Thymus (tissue), 14 donors: ENCODE measurements at places on chromosomes 4 and X. TPM values are rescaled to one million over a fixed set of nuclear protein-coding genes. Genes with fewer than 3 reads are reported as not detected.

Gene C4orf54
- 1.4 TPM for total RNA-seq

DNA sequence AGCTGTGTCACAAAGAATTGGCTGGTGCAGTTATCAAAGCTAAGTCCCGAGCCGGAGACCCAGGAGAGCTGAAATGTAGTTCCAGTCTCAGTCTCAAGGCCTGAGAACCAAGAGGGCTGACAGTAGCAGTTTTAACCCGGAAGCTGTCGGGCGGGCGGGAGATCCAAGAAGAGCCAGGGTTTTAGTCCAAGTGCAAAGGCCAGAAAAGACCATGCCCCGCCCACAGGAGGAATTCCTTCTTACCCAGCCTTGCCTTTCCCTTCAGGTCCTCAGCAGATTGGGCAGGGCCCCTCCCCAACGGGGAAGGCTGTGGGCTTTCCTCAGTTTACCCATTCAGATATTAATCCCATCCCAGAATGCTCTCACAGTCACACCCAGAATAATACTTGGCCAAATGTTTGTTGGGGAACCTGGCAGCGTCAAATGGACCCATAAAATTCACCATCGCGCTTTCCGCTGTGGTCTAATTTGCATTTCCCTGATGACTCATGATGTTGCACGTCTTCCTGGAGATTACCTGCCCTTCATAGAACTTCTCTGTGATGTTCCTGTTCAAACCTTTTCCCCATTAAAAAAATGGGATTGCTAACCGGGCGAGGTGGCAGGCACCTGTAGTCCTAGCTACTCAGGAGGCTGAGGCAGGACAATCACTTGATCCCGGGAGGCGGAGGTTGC is 16.2 kb downstream of the MAEA start:
- H3K36me3 ChIP-seq = peaks cover 20% of the 10 kb centered on the region
- H3K4me3 ChIP-seq = no peak overlapping the region
- H3K27ac ChIP-seq = no peak overlapping the region
- H3K27me3 ChIP-seq = no peaks in the 10 kb centered on the region
- H3K4me1 ChIP-seq = peaks cover 33% of the 10 kb centered on the region

Gene ZNF711
- total RNA-seq = 21.1 TPM

Gene SPATA4
- not detected for total RNA-seq

GRCh38 chr4:131613824-131614216 is 1535.3 kb upstream of the PCDH10 start:
- no peak overlapping the region for H3K4me3 ChIP-seq
- H3K27me3 ChIP-seq = no peaks in the 10 kb centered on the region
- no peaks in the 10 kb centered on the region for H3K36me3 ChIP-seq
- no peak overlapping the region for H3K27ac ChIP-seq
- no peaks in the 10 kb centered on the region for H3K4me1 ChIP-seq

- H3K4me3 ChIP-seq = no peak overlapping the region
- H3K4me1 ChIP-seq = no peaks in the 10 kb centered on the region
- DNase-seq = no peak
- no peaks in the 10 kb centered on the region for H3K27me3 ChIP-seq
- no peak overlapping the region for H3K27ac ChIP-seq
Measured at GRCh38 chrX:23383411-23383810, 48.8 kb downstream of the PTCHD1 start.

Gene HS6ST2
- total RNA-seq = 1.3 TPM

DNA sequence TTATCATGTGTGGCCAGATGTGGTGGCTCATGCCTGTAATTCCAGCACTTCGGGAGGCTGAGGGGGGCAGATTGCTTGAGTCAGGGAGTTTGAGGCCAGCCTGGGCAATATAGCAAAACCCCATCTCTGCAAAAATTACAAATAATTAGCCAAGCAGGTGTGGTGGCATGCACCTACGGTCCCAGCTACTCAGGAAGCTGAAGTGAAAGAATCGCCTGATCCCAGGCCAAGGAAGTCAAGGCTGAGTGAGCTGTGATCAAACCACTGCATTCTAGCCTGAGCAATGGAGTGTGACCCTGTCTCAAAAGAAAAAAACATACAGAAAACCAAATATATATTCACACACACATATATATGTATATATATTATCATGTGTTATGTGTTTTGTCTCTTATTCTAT is 15.0 kb downstream of the APELA start:
- H3K27me3 ChIP-seq = no peaks in the 10 kb centered on the region

DNA sequence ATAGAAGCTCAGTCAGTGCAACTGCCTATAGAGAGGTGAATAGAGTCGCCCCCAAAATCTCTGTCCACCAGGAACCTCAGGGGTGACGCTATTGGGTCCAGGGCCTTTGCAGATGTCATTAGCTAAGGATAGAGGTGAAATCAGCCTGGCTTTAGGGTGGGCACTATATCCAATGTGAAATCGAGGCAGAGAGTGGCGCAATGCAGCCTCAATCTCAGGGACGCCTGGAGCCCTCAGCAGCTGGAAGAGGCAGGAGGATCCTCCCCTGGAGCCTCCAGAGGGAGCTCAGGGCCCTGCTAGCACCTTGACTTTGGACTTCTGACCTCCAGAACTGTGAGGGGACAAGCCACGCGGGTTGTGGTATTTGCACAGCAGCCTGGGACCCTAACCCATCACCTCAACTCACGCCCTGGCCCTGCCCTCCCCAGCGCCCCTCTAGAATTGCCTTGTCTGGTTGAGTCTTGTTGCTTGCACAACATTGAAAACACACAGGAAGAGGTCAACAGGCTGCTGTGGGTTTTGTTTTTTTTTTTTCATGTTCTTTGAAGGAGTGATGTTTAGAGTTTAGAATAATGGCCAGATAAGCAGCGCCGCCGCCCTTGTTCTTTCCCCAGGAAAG is 89.4 kb upstream of the PSAPL1 start:
- no peaks in the 10 kb centered on the region for H3K4me1 ChIP-seq
- H3K27ac ChIP-seq = no peak overlapping the region
- H3K27me3 ChIP-seq = peaks cover 17% of the 10 kb centered on the region
- DNase-seq = no peak
- no peak overlapping the region for H3K4me3 ChIP-seq
- no peaks in the 10 kb centered on the region for H3K36me3 ChIP-seq

- peaks cover 12% of the 10 kb centered on the region for H3K4me1 ChIP-seq
- no peak for DNase-seq
- H3K27me3 ChIP-seq = peaks cover 18% of the 10 kb centered on the region
- no peaks in the 10 kb centered on the region for H3K36me3 ChIP-seq
Measured at GRCh38 chr4:686413-687040, 2.4 kb downstream of the SLC49A3 start.

DNA sequence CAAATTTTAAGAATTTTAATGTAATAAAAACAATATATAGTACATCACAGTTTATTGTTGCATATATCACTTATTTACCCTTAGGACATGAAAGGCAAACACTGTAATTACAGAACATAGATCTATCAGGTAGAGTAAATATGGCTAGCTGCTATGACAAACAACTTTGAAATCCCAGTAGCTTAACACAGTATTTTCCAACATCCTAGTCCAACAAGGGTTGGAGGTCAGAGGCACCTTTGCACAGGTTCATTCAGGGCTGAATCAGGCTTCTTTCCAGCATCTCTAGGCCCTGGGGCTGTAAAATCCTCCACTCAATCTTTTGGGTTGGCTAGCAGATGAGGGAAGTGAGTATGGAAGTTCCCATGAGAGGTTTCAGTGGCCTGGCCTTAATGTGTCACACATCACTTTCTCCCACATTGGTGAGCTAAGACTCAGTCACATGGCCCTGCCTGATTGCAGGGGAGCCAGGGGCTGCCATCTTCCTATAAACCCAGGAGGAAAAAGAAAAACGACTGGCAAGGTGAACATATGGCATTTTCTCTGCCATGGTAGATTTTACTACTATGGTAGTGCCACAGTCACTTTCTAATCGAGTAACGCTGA is 32.9 kb downstream of the HERC6 start:
- H3K4me1 ChIP-seq = no peaks in the 10 kb centered on the region
- no peaks in the 10 kb centered on the region for H3K36me3 ChIP-seq
- H3K27me3 ChIP-seq = no peaks in the 10 kb centered on the region
- DNase-seq = no peak
- H3K27ac ChIP-seq = no peak overlapping the region

DNA sequence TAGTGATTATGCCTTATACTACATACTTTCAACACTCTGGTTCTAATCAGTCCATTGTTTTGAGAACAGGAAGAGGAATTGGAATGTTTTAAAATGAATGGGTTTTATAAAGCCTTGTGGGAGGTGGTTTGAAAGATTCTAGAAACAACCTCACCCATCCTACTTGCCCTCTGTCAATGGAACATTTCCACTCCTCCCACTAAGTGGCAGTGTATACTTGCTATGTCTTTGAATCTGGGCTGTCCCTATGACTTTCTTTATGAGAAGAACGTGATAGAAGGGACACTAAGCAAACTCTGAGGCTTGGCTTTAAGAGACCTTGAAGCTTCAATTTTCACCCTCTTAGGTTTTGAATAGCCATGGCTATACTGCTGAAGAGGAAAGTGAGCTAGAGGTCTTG is 611.2 kb downstream of the PPP4R3C start:
- DNase-seq = no peak
- no peaks in the 10 kb centered on the region for H3K4me1 ChIP-seq
- H3K27ac ChIP-seq = no peak overlapping the region
- no peak overlapping the region for H3K4me3 ChIP-seq

- H3K36me3 ChIP-seq = no peaks in the 10 kb centered on the region
- peaks cover 14% of the 10 kb centered on the region for H3K4me1 ChIP-seq
- peak within 1 kb of the TSS; percentile 80 for H3K4me3 ChIP-seq
- peak; percentile 47 for DNase-seq
- H3K27ac ChIP-seq = peak within 1 kb of the TSS; percentile 53
Measured at GRCh38 chr4:89307446-89308160, at the start of gene GPRIN3. TSS of gene GPRIN3 (minus strand) at chr4:89307800. CDS start at chr4:89250110, 57,690 bp downstream.

- no peak overlapping the region for H3K4me3 ChIP-seq
- H3K4me1 ChIP-seq = no peaks in the 10 kb centered on the region
- H3K36me3 ChIP-seq = no peaks in the 10 kb centered on the region
- H3K27ac ChIP-seq = no peak overlapping the region
Measured at GRCh38 chrX:52353838-52354237, 15.0 kb upstream of the XAGE2 start.

Gene MCUB
- total RNA-seq = 41.2 TPM
